ENCODE measurements at places on chromosomes 4 and X. TPM values are rescaled to one million over a fixed set of nuclear protein-coding genes. Genes with fewer than 3 reads are reported as not detected.

Gene ZNF674
- 0.75 TPM for total RNA-seq

Gene SATL1
- total RNA-seq: not detected

Gene GPR34
- not detected for total RNA-seq

Gene RIPPLY1
- total RNA-seq: not detected

Gene GLRA3
- not detected for total RNA-seq

Gene NSG1
- total RNA-seq: 1.6 TPM

Gene ACTRT1
- total RNA-seq: not detected

Gene USP51
- total RNA-seq: 0.80 TPM

Gene MAGEA1
- not detected for total RNA-seq

Gene SSX4B
- not detected for total RNA-seq

Gene PDGFC
- total RNA-seq: 56.7 TPM

Gene FRMD7
- not detected for total RNA-seq

Gene CLCN5
- 3.3 TPM for total RNA-seq

Gene STAG2
- total RNA-seq: 45.3 TPM

Gene NSDHL
- total RNA-seq: 47.4 TPM

Gene LRPAP1
- 139 TPM for total RNA-seq

Gene MSANTD1
- total RNA-seq: 0.14 TPM

Gene RBMXL3
- not detected for total RNA-seq

Gene AVPR2
- total RNA-seq: 0.22 TPM

Gene AWAT2
- not detected for total RNA-seq

Gene EGF
- 0.46 TPM for total RNA-seq

Gene VCX
- not detected for total RNA-seq

Gene PSAPL1
- 0.07 TPM for total RNA-seq

Gene ZMAT1
- total RNA-seq: 0.72 TPM

Gene CFAP47
- not detected for total RNA-seq

Gene USP17L11
- total RNA-seq: not detected

Gene PNMA5
- not detected for total RNA-seq

Gene CT45A10
- total RNA-seq: not detected

Gene P2RY8
- not detected for total RNA-seq

Gene ZNF827
- 14.1 TPM for total RNA-seq

Gene PPARGC1A
- 1.4 TPM for total RNA-seq

Gene PPEF1
- not detected for total RNA-seq

Gene SOX3
- total RNA-seq: not detected

Gene COL25A1
- total RNA-seq: 0.65 TPM

Gene F9
- total RNA-seq: not detected

Gene MAGEA11
- not detected for total RNA-seq

Gene MAB21L2
- total RNA-seq: 0.43 TPM

Gene PABPC1L2B
- not detected for total RNA-seq

Gene KLB
- not detected for total RNA-seq

Gene RAI2
- 0.17 TPM for total RNA-seq

All from epithelial cell of proximal tubule (primary cell).